Immature natural killer cell (primary cell): ENCODE measurements at places on chromosomes 1 and 21. TPM values are rescaled to one million over a fixed set of nuclear protein-coding genes. Genes with fewer than 3 reads are reported as not detected.

Gene RIPPLY3
- polyA plus RNA-seq: not detected

Gene GIPC2
- polyA plus RNA-seq: not detected

Gene LCE1A
- not detected for polyA plus RNA-seq

Gene COL16A1
- not detected for polyA plus RNA-seq

GRCh38 chr1:174874331-174875053 is 125.3 kb upstream of the CACYBP start:
- peaks cover 4% of the 10 kb centered on the region for H3K36me3 ChIP-seq
- no peak for DNase-seq
- H3K27me3 ChIP-seq: no peaks in the 10 kb centered on the region
- peak overlapping the region; percentile 82 for H3K4me3 ChIP-seq
- H3K27ac ChIP-seq: peak overlapping the region; percentile 84

GRCh38 chr1:157090771-157091170 is 8.8 kb downstream of the ETV3L start:
- no peak for DNase-seq
- H3K4me3 ChIP-seq: no peak overlapping the region
- peaks cover 2% of the 10 kb centered on the region for H3K27me3 ChIP-seq
- H3K4me1 ChIP-seq: no peaks in the 10 kb centered on the region
- no peaks in the 10 kb centered on the region for H3K36me3 ChIP-seq

GRCh38 chr1:218613105-218613504 is 268.0 kb downstream of the TGFB2 start:
- no peak overlapping the region for H3K27ac ChIP-seq
- no peaks in the 10 kb centered on the region for H3K27me3 ChIP-seq
- H3K36me3 ChIP-seq: no peaks in the 10 kb centered on the region
- H3K4me1 ChIP-seq: no peaks in the 10 kb centered on the region

DNA sequence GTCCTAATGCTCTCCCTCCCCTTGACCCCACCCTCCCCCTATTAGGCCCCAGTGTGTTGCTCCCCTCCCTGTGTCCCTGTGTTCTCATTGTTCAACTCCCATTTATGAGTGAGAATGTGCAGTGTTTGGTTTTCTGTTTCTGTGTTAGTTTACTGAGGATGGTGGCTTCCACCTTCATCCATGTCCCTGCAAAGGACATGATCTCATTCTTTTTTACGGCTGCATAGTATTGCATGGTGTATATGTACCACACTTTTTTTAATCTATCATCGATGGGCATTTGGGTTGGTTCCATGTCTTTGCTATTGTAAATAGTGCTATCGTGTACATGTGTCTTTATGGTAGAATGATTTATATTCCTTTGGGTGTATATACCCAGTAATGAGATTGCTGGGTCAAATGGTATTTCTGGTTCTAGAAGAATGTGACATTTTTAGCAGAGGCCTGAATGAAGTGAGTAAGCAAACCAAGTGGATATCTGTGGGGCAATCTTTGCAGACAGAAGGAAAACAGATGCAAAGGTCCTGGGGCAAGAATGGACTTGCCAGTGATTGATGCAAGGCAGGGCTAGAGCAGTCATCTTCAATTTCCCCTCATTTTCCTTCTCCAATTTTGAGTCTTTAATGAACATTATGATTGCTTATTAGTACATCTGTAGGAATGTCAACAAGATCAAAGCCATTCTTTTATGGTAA is 50.2 kb downstream of the UBE4B start:
- peaks cover 20% of the 10 kb centered on the region for H3K36me3 ChIP-seq
- H3K27me3 ChIP-seq: peaks cover 1% of the 10 kb centered on the region
- no peak overlapping the region for H3K27ac ChIP-seq
- peaks cover 5% of the 10 kb centered on the region for H3K4me1 ChIP-seq
- no peak for DNase-seq

- no peak for DNase-seq
- no peaks in the 10 kb centered on the region for H3K36me3 ChIP-seq
- H3K27me3 ChIP-seq: no peaks in the 10 kb centered on the region
Measured at GRCh38 chr1:234271243-234271606, 102.0 kb upstream of the COA6 start.

DNA sequence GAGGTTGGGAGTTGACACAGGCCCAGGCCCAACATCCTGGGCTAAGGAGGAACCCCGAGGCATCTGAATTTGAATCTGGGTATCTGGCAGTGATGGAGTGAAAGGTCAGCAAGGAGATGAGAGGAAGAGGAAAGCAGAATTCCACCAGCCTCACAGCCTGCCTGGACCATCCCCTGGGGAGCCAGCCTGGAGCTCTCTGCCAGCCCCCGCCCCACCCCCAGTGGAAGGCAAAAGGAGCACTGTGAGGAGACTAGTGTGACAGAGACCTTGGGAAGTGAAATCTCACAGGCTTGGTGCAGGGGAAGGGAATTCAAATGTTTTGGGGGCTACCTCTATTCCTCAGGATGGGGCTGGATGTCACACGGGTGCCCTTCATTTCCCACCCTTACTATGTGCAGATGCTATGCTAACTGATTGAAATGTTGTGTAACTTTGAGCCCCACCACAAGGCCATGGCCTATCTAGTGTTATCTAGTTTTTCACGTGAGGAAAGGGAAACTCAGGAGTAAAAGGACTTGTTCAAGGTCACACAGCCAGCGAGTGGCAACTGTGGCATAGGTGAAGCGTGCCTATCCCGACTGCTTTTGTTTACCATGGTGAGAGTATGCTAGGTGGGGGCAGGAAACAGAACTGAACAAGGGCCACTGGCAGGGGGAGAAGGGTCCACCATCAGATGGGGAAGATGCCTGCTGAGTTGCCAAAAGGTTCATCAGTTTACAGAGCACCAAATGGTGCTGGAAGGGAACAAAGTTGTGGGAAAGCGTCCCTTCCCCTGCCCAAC is 29.8 kb downstream of the AHDC1 start:
- no peaks in the 10 kb centered on the region for H3K36me3 ChIP-seq
- no peak for DNase-seq
- no peak overlapping the region for H3K27ac ChIP-seq
- peak overlapping the region; percentile 51 for H3K4me3 ChIP-seq
- H3K4me1 ChIP-seq: peaks cover 60% of the 10 kb centered on the region
